ENCODE measurements at places on chromosomes 3 and 15.

DNA sequence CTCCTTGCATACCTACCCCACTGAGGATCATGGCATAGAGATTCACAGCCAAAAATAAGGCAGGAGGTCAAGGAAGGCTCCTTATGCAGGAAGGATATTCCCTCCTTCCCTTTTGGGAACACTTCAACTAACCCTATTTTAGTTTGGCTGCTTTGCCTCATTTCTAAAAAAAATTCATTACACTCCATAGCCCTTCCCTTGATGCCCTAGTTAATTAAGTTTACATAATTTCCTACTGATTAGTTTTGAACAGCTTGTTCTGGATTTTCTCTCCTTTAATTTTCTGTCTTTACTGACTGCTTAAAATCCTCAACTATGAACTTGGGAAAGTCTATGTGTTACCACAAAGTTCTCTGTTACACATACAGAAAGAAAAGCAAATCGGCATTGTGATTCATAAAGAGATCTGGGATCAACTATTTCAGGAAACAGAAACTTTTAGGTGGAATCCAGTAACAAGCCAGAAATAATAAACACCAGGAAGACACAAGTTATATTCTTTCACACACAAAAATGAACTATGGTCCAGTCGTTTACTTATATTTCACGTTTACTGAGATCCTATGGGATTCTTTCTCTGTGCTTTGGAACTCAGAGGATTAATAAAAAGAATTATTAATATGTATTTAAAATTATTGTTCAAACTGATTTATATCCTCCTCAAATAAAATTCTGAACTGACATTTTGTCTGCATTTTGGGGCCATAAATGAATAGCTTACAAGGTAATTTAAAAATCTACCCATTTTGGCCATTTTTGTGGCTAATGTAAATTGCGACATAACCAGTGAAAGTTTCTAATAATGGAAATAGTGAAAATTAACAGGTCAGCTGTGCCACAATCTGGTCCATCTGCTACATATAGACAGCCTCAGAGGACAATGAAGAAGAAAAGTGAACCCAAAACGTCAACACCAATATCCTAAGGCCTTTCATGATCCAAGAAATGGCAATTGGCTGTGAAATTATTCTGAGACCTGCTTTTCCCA lies 113.8 kb downstream of the FRMD5 start:
- no peak for DNase-seq

GRCh38 chr3:94114666-94115065 lies 51.8 kb downstream of the NSUN3 start:
- no peak for DNase-seq

- DNase-seq = no peak
Observed at GRCh38 chr3:186534113-186534669, 10.0 kb downstream of the CRYGS start.

DNA sequence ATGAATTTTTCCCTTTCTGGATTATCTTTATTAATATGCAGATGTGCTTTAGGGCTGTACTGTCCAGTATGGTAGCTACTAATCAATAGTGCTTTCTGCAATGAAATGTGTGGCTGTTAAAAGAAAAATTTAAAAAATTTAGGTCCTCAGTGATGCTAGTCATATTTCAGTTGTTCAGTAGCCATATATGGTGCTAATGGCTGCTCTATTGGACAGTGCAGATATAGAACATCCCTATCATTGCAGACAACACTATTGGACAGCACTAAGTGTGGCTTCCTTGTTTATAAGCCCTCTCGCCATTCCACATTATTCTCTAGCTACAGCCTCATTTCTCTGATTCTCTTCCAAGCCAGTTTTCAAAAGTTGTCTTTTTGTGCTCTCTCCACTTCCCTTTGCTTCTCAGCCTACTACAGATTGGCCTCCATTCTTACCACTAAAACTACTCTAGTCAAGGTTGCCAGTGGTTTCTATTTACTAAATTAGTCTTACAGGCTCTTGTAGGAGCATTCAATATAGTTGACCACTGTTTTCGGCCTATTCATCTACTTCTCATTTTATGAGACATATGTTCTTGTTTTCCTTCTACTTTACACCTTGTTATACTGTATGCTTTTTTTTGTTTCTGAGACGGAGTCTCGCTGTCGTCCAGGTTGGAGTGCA lies 9.5 kb downstream of the MAPK6 start:
- DNase-seq = no peak

DNA sequence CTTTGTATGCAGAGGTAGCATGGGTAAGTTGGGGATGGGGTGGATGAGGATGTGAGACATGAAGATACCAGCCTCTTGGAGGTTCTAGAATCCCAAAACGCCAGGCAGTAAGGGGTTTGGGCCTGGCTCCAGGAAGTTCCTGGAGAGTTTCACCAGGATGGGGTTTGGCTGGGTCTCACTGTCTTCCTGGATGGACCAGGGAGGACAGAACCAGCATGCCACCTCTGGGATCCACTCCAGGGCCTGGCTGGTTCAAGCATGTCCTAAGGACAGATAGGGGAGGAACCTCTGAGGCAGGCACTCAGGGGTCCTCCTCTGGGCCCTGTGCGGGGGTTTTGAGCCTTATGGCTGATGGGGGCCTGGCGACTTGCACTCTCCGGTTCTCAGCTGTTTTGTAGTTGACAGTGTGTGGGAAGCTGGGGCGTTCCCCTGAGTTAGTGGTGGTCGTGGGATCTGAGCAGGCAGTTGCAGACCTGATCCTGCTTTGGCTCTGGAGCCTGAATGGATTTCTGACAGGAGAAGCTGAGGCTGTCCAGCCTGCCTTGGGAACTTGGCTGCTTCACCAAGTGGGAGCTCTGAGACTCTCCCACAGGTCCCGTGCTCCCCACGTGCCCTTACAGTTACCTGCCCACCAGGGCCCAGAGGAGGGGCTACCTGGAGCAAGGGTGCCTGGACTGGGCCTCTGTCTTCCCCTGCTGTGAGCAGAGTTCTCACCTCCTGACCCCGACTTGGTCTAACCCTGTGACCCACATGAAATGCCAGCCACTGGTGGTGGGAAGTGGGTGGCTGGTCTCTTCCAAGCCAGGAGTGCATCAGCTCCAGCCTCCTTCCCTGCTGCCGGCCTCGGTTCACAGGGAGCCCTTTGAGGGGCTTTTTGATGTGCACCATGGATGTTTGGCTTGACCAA lies 128.4 kb downstream of the EEFSEC start:
- DNase-seq = no peak

DNA sequence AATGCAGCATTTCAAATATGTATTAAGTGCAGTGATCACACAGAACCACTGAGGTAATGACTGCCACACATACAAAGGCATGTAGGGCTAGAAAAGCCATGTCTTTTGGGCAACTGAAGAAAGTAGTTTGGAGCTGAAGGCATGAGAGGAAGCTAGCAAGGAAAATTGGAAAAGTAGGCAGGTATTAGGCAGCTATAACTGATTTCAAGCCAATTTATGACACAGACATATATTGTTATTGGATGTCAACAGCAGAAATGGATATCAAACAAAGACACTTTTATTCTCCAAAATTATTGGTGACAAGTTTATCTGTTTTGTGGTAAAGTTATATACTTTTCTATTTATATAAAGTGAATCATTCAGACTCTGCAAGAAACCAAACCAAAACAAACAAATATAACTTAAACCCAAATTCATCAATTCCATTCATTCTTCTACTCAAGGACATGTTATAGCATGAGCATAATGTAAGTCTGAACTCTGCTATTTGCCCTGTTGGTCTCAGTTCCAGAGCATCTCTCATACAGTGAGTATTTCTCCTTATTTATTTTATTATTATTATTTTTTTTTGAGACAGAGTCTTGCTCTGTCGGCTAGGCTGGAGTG lies 307.4 kb upstream of the COL8A1 start:
- no peak for DNase-seq

- no peak for DNase-seq
Observed at GRCh38 chr15:43522247-43522646, 4.8 kb downstream of the MAP1A start.

DNA sequence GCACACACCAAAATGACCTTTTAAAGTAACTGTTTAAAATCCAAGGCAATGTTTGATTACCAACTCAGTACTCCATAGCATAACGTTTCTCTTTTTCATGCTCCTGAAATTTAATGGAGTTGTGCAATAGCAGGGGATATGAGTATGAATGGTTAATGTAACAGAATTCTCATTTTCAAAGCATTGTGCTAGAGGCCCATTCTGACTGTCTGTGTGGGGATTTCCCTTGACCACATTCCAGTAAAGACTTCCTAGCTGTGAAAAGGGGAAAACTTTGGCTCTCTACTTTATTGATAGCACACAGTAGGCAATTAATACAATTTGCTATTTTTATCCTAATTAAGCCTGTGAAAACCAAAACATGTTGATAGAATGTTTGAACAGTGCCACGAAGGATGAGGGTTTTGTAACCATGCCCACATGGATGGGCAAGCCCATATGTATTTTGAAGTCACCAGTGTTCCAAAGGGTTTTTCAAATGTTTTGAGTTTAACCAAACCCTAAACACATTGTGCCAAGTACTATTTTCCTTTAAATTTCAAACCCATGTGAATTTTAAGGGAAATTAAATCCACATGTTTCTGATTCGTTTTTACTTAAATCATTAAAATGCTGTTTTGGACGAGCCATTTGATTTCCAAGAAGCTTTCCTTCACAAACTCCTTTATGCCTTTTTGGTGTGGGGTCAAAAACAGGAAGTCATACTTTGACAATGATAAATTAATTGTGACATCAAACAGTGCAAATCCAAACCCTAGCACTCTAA lies 261.2 kb downstream of the SHOX2 start:
- no peak for DNase-seq

DNA sequence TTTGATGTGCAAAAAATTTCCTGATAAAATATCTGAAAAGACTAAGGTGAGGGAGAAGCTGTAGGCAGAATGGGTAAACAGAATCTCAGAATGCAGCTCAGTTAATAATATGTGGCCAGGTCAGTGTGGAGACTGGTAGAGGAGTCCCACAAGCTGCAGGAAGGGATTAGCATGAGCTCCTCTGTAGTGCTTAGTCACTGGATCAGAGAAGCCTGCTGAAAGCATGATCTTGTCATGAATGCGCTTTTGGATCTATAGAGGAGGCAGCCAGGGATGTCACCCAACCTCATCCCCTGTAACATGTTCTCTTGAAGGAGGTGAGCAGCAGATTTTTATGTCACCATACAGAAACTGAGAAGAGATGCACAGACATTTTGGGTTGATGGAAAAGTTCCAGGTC lies 1035.3 kb upstream of the GBE1 start:
- DNase-seq = no peak

Data from GM18507 (cell line).